ENCODE measurements at places on chromosomes 4 and X. TPM values are rescaled to one million over a fixed set of nuclear protein-coding genes. Genes with fewer than 3 reads are reported as not detected.
A peak's percentile ranks its signal among the peaks of the same experiment; 100 is the strongest.

Gene SYN1
- not detected for total RNA-seq

Gene HS3ST1
- total RNA-seq: 1.5 TPM

Gene MAGEB2
- not detected for total RNA-seq

Gene MAGEA11
- total RNA-seq: not detected

Gene CFP
- total RNA-seq: 2.2 TPM

Gene MXRA5
- 0.60 TPM for total RNA-seq

Gene PFKFB1
- 5.0 TPM for total RNA-seq

Gene STS
- total RNA-seq: 9.6 TPM

Gene SPANXB1
- not detected for total RNA-seq

Gene ARHGAP4
- 90.9 TPM for total RNA-seq

Gene NHSL2
- total RNA-seq: 22.4 TPM

Gene RAB40AL
- total RNA-seq: 1.4 TPM

Gene TRAPPC2
- total RNA-seq: 11.2 TPM

Gene SLC6A8
- total RNA-seq: 14.4 TPM

Gene HTRA3
- total RNA-seq: 34.9 TPM

Gene NAT8L
- 1.8 TPM for total RNA-seq

GRCh38 chr4:185787926-185788679 lies 23.9 kb downstream of the SORBS2 start:
- DNase-seq: no peak

DNA sequence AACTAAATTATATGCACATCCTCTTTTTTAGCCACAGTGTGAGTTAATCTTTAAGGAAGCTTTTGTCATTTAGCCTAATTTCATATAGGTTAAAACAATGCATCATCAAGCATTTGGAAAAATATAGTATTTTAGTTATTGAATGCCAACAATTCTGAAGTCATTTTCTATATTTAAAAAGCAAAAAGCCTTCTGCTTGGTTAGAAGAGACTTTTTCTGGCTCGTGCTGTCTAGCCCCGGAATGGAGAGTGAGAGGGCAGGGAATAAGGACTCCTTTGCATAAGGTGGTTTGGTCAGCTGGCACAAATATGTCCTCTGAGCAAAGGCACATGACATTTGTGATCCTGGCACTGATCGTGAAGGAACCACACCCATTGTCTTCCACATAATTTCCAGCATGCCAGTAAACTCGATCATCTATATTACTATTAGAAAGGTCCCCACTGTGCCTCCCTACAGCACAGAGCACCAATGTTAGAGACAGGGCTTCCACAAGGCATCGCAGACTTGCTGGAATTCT lies 393.7 kb upstream of the INTU start:
- DNase-seq: no peak

GRCh38 chr4:13654162-13654797 lies 26.8 kb upstream of the BOD1L1 start:
- DNase-seq: peak; percentile 83

GRCh38 chrX:49184294-49185281 lies 1.6 kb downstream of the PRICKLE3 start:
- peak; percentile 89 for DNase-seq

DNA sequence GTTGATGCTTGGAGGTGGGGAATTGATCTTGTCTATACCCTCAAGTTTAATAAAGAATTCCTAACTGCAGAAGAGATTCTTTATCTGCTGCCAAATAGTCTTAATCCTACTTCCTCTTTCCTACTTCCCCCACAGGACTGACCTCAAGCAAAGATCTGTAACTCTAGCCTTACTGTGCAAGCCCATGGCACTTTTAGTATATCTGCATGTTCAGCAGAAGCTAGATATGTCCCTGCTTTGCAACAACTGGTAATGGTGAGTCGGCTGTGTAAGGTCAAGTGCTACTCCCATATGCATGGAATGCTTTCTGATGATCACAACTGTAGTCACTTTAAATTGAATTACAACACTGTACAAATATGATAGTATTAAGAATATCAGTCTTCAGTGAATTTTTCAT lies 26.3 kb upstream of the PDS5A start:
- DNase-seq: no peak

DNA sequence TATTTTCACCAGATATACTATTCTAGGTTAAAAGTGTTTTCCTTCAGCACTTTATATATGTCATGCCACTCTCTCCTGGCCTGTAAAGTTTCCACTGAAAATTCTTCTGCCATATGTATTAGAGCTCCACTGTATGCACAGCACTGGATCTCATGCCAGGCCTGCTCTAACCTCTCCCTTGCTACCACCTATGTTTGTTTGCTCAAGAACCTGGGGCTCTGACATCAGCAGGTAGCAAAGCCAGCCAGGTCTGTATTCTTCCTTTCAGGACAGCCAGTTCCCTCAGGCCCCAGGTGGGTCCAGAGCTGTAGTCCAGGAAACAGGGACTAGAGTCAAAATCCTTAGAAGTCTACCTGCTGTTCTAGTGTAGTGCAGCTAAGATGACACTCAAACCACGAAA lies 19.1 kb upstream of the MUC7 start:
- no peak for DNase-seq

- DNase-seq: no peak
Observed at GRCh38 chr4:89757154-89757719, 79.7 kb downstream of the SNCA start.

- no peak for DNase-seq
Observed at GRCh38 chr4:106614441-106614840, 245.9 kb upstream of the GIMD1 start.

- peak; percentile 5 for DNase-seq
Observed at GRCh38 chrX:20362268-20363267, 95.9 kb upstream of the RPS6KA3 start.

- DNase-seq: no peak
Observed at GRCh38 chrX:30904186-30904585, 15.1 kb upstream of the TAB3 start.

GRCh38 chr4:102036619-102037376 lies 246.3 kb downstream of the BANK1 start:
- DNase-seq: no peak

DNA sequence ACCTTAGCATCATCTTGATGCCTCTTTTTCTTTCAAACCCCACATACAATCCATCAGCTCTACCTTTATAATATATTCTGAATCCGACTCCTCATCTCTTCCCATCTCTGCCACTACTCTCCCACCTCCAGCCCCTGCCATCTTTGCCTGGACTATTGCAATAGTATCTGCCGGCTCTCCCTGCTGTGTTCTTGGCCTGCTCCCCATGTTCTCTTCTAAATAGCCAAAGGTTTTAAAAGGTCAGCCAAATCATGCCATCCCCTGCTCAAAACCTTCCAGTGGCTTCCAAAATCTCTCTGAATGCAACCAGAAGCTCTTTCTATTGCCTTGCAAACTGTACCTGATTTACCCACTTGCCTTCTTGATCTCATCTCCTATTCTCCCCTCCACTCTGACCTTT lies 266.0 kb downstream of the PTTG2 start:
- no peak for DNase-seq

- DNase-seq: no peak
Observed at GRCh38 chrX:140434347-140434746, 70.5 kb downstream of the SOX3 start.

DNA sequence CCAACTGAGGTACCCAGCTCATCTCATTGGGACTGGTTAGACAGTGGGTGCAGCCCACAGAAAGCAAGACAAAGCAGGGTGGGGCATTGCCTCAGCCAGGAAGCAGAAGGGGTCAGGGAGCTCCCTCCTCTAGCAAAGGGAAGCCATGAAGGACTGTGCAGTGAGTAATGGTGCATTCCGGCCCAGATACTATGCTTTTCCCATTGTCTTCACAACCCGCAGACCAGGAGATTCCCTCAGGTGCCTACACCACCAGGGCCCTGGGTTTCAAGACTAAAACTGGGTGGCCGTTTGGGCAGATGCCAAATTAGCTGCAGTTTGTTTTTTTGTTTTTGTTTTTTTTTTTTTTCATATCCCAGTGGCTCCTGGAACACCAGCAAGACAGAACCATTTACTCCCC lies 235.3 kb downstream of the TACR3 start:
- no peak for DNase-seq

DNA sequence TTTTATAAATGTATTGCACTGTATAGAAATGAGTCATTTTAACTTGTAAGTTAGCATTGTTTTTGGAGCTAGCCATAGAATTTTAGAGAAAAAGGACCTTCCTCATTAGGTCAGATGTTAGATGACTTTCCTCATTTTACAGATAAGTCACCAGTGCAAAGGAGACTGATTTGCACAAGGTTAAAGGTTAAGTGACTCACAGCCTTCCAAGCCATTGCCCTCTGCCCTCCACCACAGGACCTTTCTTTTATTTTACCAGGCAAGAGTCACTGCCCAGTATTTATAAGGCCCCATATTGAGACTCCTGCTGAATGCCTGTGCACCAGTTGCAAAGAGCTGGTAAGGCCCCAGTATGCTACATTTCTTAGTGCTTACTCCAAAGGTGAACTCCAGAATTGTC lies 4.2 kb upstream of the ABCG2 start:
- no peak for DNase-seq

- DNase-seq: no peak
Observed at GRCh38 chr4:42048394-42048793, 58.1 kb downstream of the SLC30A9 start.

DNA sequence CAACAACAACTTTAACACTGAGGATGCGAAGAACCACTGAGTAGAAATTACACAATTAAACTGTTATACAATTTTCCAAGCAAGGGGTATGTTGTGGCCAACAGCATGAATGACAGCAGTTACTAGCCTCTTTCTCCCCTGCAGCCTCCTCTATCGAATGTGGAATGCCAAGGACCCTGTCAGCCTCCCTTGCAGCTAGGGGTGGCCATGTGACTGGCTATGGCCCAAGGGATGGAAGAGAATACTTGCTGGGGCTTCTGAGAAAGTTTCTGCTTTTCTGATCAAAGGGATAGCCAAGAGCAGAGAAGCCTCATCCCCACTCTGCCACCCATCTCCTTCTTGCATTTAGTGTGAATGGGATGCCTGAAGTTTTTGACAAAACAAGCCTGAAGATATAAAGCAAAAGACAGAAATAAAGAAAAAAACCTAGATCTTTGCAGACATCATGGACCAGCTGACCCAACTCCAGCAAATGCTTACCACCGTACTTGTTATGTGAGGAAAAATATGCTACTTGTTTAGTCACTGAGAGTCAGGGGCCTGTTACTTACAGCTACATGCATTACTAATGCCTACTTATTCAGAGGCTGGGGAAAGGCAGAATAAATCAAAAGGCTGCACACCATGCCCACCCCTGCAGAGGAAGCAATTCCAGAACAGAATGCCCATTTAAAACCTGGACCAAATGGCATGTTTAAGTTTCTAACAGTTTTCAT lies 32.0 kb downstream of the DCTD start:
- DNase-seq: no peak

DNA sequence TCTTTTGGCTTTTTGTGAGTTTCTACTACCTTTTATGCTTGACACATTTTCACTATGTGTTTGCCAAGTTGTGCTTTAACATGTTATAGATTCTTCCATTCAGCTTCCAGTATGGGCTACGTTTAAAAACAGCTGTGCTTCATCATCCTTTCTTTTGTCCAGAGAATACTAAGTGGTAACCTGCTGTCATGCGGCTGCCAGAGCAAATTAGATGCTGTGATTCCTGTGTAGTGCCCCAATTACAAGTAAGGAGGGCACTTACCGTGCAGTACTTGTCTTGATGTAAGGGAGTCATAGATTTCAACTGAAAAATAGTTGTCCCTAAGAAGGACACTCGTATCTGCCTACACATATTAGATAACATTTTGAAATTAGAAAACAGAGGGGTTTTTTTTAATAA lies 531.8 kb upstream of the GALNTL6 start:
- no peak for DNase-seq

DNA sequence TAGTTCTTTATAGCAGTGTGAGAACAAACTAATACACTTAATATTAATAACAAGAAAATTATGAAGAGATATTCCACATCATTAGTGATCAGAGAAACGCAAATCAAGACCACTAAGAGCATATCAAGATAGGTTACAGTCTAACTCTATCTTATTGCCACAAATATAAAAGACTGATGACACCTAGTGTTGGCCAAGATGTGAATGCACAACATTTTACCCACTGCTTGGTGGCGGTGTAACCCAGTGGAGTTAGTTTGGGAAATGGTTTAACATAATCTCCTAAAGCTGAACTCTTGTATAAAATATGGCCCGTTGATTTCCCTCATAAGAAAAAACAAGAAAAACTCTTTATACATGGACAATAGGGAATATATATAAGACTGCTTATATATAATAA lies 92.4 kb downstream of the SLITRK2 start:
- DNase-seq: no peak

DNA sequence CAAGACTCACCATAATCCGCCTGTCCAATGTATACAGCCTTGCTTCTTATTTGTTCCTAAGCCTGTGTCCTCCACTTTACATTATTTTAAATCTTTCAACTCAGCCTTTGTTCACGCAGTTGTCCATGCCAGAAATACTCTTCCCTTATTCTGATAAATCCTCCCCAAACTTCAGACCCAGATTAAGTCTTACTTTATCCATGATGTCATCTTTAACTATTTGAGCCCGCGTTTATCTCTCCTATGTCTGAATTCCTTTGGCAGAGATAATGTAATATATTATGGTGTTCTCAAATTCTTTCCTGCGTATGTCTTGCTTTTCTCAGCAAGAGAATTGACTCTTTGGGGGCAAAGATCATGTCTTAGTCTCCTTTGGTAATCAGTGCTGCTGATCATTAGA lies 129.6 kb downstream of the LUZP4 start:
- DNase-seq: no peak

DNA sequence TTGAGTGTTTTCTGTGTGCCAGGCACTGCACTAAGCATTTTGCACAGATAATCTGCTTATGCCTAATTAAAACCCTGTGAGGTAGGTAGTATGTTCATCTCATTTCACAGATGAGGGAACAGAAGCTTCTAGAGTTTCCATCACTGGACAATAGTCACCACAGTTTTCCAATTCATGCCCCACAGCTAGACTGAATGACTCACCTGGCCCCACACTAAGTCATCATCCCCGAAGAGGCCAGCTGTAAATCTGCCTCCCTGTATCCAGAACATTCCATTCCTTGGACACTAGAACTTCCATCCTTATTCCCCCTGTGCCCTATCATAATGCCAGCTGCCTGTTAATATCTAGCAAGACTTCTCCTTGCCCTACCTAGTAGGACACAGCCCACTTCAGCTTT lies 40.9 kb upstream of the NYX start:
- no peak for DNase-seq

GRCh38 chr4:163395055-163395454 lies 51.4 kb downstream of the NPY5R start:
- DNase-seq: no peak

- no peak for DNase-seq
Observed at GRCh38 chr4:127469542-127469941, 163.2 kb upstream of the INTU start.

DNA sequence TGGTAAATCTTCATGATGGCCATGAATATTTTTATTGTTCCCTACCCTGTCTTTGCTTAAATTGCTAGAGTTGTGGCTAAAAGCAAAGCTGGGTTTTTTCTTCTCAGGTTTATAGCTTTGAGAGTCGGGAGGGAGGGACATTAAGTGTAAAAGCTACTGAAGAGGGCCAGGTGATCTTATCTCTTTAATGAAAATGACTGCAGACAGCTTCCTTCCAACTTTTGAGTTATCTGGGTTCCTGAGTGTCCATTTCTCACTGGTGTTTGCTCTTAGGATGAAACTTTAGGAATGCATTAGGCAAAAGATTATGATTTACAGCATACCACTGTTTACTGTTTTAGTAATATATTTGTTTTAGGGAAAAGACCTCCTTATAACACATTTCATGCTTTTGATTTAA lies 187.7 kb downstream of the SHROOM3 start:
- DNase-seq: no peak
